Vein endothelial cell (primary cell): ENCODE measurements at places on chromosomes 1 and 21. TPM values are rescaled to one million over a fixed set of nuclear protein-coding genes. Genes with fewer than 3 reads are reported as not detected.

NBPF10 gene
- total RNA-seq, result 0.38 and 0.98 TPM in 2 replicates

TEDDM1 gene
- total RNA-seq, result not detected in 2 replicates

BACE2 gene
- 438 and 446 TPM in 2 replicates for total RNA-seq

ACTN2 gene
- under 0.01 and 0.38 TPM in 2 replicates for total RNA-seq
